ENCODE measurements at places on chromosomes 3 and 15. TPM values are rescaled to one million over a fixed set of nuclear protein-coding genes. Genes with fewer than 3 reads are reported as not detected.

The LIPC gene
- total RNA-seq, result 7.4 TPM

The MED12L gene
- 0.36 TPM for total RNA-seq

The GP9 gene
- total RNA-seq, result not detected

The TTC14 gene
- total RNA-seq, result 95.3 TPM

The GASK1A gene
- not detected for total RNA-seq

The MCTP2 gene
- 26.1 TPM for total RNA-seq

The RETNLB gene
- total RNA-seq, result not detected

The KLHL6 gene
- total RNA-seq, result 36.9 TPM

The AP3B2 gene
- total RNA-seq, result not detected

The NR2F2 gene
- total RNA-seq, result not detected

The SKOR1 gene
- total RNA-seq, result 0.71 TPM

The B2M gene
- total RNA-seq, result 7,848 TPM
